NCI-H510A treated with DMSO at 0.1 percent for 48 hours (cell line): ENCODE measurements at places on chromosomes 2 and 18.

DNA sequence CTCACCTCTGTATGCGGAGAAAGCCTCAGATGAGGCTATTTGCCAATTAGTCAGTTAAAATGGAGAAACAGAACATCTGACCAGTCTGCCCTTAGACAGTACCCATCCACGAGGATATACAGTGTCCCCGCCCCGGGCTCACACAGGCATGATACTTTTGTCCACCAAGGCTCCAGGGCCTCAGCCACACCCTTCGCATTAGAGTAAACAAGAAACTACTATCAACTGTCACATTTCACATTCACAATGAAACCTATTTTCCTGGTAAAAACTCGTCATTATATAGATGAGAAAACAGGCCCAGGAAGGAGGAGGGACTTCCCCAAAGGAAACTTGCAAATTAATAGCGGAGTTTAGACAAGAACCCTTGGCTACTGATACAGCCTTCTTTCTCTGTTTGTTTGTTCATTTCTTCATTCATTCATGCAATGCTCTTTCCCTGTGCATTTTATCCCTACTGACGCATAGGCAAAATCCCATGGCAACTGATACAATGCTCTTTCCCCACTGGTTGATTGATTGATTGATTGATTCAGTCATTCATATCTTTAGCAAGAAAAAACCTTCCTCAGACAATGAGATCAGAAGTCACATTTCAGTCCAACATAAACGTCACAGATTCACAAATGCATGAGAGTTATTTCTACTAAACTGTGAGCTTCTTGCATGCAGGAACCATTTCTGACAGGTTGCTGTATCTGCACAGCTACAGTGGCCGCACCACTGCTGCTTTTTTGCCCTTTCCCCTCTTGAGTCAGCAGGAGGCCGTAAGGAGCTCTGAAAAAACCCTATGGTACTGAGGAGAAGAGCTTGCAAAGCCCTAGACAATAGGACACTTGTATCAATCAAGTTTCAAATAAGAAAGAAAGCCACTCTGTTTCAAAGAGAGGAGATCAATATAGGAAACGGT is 777.1 kb downstream of the RNF144A start:
- no peak for DNase-seq

DNA sequence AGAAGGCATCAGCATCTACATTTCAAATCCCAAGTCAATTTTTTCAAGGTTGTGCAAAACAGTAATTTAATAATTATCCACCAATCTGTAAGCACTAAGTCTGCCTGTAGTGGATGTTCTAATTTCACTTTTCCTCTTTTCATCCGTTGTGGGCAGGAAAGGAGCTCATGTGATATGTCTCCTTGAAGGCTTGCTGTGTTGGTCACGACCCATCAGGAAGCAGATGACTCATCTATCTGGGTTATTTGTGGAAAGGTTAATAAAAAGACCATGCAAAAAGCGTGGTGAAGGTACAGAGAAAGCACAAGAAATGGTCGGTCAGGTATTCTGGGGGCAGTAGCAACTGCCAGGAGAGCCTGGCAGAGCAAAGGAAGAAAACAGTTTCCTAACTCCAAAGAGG is 476.7 kb upstream of the RAB6C start:
- DNase-seq = no peak

DNA sequence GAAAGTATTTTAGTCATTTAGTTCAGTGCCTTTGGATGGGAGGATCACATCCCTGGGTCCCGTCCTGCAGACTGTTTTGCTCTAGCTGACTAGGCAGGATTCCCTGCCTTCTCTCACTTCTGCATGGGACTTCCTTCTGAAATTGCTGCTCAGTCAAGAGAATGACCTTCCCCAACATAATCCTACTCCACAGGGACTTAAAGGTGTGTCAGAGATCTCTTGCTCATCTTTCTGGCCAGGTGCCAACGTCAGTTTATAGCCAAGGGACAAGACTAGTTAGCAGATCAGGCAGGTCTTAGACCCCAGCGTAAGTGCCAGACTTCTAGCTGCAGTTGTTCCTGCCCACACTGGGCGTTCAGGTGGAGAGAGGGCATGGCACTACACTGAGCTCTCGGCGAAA is 9.5 kb upstream of the IL1B start:
- no peak for DNase-seq

DNA sequence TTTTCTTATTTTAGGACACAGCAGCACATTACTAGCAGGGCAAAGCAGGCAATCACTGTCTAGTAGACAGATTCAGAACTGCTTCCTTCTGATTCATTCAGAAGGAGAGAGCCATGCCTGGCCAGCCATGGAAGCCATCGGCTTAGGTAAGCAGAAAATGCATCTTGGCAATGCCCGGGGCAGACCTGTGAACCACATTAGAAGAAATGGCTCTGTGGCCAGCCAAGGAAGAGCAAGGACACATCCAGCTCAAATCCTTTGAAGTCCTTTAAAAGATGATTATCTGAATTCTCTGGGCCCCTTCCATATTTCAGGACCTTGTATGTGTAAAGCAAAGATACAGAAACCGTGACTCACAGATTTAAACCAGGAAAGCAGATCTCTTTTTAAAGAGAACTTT is 227.4 kb downstream of the PID1 start:
- DNase-seq = no peak

DNA sequence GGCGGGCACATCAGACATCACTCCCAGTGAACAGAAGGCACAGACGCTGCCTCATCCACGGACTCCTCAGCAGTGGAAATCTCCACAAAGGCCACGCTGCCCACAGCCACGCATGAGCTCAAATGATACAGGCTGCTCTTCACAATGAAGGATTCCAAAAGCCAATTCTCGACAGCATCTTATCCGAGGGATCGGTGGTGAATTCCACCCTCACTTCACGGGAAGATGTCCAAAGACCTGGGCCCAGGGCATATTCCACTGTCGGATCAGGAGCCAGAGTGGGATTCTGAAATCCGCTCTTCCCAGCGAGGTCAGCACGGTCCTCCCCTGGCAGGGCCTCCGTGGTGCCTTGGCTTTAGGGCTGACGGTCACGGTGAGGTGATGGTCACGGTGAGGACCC is 55.8 kb downstream of the EIPR1 start:
- no peak for DNase-seq
